ENCODE measurements at places on chromosomes 6 and 20.

DNA sequence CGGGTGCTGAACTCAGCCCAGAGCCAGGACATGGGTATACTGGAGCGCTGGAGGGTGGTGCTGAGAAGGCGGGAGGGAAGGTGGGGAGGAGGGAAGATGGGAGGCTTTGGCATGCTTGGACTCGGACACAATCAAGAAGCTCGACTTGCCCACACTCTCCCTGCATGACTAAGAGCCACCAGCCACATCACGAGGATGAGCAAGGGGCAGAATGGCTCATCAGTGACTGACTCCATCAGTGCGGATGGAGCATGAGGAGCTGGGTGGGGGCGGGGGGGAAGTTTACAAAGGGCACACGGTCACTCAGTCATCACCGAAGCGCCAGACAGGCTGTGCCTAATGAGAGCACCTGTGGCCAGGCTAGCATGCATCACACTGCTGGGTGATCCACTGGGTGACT lies 222.8 kb downstream of the KIF16B start:
- no peak for DNase-seq

DNA sequence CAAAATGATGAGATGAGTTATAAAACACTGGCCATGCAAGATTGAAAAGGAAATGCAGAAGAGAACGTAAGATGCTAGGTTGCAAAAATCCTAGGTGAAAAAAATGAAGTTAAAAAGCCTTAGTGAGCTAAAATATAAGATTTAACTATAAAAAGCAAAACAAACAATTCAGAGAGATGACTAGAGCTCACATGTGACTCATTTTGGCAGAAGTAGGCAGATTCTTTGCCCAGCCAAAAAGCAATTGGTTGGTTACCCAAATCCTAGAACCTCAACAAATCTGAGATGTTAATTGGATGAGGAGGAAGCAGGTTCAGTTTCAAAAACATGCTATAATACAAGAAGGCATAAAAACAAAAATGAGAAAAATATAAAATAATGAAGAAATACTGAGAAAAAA lies 249.1 kb downstream of the OGFRL1 start:
- DNase-seq, result no peak

DNA sequence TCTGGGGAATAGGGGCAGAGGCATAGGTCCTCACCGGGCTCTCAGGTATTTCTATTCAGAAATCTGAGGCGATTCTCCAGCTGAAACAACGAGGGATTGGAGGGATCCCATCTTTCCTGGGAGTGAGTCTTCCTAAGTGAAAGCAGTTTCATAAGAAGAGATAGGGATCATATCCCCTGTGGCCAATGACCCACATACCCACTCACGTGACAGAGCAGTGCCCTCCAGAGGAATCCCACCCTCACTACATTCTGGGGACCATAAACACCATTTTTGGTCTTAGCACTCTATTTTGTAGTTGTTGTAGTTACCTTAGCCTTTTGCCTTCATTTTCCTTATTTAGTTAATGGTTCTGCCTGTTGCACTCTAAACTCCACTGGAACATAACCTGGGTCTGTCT lies 121.1 kb downstream of the GPR63 start:
- peak; percentile 35 for DNase-seq

DNA sequence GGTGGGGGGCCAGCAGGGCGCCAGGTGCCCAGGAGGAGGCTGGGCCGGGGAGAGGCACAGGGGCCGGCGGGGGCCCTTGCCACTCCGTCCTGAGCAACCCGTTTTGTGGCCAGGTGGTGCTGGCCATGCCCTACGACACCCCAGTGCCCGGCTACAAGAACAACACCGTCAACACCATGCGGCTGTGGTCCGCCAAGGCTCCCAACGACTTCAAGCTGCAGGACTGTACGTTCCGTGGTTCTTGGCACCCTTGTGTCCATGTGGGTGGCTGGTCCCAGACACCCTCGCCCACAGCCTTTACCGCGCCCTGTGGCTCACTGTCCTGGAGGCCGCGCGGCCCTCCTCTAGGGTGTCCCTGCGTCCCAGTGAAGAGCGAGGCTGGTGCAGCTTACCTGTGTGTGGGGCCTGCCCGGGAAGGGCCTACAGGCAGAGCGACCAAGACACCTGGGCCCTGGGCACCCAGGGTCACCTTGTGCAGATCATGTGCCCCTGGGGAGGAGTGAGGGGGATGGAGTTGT lies 28.7 kb downstream of the PYGB start:
- DNase-seq, result no peak

DNA sequence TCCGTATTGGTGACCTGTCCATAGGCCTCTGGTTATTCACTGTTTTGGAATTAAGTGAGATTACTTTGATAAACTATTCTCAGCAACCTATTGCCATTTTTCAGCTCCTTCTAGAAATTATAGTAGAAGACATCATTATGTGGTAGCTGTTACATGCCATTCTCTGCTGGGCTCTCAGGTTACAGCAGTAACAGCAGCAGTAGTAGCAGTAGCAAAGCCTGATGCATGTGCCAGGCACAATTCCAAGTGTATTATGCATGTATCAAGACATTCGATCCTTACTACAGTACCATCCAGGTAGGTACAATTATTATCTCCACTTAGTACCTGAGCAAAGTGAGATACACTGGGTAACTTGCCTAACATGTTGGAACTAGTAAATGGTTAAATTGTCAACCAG lies 74.3 kb downstream of the RPS12 start:
- no peak for DNase-seq

DNA sequence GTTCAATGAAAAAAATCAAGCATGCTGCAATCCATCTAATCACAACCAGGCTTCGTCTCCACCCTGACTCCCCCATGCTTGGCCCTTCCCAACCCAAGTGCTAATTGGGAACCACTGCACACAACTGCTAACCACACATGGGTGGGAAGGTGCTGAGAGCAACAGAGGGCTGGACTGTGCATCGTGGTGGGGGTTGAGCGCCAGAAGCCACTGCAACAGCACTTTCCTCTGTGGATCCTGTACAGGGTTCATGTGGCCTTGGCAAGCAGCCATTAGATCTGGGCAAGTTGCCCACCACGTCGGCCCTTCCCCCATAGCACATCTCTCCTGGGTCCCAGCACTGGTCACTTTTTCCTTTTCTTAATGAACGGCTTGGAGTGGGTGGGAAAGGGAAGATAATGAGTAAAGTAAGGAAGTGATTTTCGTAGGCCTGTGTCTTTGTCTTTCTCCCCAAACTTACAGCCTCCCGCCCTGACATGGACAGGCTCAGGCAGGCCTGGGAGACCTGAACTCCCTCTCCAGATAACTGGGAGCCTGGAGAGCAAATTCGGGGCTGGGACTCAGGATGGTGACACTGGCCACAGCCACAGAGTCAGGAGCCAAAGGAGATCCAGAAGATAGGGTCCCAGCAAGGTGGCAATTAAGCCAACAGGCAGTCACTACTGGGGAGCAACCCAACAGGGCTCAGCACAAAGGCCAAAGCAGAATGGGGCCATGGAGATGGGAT lies 34.4 kb upstream of the MRPS10 start:
- DNase-seq, result no peak

DNA sequence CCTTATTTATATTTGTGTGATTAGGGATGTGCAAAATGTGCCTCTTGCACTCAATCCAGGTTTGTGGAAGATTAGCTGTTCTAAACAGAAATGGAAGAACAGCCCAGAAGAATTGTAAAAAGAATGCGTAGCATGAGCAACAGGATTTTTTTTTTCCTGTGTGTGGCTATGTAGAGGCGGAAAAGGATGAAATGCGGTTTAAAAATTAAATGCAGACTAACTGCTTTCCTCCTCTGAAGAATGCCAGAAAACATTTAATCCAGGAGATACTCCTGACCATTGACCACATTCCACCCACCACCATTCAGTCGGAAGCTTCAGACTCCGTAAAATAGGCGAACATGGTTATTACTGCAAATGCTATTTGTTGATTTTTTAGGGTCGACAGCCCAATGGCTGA lies 83.4 kb downstream of the BMP6 start:
- DNase-seq, result no peak

DNA sequence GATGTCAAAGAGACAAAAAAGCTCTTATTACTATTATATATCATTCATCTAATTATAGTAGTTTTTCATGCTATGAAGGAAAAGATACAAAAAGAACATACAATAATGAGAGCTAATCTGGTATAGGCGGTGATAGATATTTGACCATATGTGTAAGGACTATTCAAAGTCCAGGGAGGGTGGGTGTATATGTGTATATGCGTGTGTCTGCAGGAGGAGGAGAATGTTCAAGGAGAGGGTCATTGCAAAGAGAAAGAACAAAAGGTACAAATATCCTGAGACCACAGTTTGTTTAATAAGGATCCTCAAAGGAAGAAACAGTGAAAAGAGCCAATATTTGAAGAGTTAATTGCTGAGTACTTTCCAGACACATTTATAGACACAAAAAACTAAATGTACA lies 1288.6 kb upstream of the CITED2 start:
- no peak for DNase-seq

GRCh38 chr20:38798266-38798665 lies 7.2 kb upstream of the PPP1R16B start:
- no peak for DNase-seq

DNA sequence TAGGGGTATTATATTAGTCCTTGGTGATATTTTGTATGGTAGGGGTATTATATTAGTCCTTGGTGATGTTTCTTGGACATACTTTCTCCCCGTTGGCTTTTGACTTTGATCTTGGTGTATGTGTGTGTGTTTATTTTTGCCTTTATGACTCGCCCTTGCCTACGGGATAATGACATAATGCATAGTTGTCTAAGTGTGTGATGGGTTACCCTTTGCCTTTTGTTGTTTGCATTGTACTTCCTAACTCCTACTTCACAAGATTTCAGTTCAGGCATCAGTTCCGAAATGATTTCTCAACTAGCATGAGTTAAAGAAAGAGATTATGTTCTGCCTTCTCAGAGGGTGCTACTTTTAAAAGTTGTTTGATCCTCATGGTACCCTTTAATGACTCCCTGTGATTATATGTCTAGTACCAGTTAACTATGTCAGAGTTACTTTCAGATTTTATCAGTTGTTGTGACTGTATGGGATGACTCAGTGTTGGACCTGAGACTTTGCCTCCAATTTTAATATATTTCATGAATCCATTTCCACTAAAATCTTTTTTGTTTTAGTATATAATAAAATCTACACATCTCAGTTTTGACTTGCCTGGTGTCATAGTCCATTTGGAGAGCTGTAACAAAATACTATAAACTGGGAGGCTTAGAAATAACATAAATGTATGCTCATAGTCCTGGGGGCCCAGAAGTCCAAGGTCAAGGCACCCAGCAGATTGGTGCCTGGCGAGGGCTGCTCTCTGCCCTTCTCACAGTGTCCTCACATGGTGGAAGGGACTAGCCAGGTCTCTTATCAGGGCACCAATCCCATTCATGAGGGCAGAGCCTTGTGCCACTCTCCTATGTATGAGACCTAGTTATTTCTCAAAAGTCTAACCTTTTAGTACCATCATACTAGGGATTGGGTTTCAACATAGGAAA lies 34.1 kb downstream of the CDYL start:
- no peak for DNase-seq

DNA sequence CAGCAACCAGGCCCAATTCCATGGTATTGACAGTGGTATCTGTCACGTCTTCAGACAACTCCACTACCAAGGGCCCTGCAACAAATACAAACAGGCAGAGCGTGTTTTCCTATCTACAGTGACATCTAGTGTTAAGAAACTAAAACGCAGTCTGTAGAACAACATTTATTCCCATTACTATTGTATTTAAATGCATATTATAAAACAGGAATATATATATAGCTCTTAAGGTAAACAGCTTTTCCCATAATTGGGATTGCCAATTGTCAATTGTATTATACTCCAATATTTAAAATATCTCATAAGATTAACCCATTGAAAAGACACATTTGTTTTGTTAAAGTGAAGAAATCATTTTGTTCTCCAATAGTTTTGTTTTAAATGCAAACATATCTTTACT lies 97.2 kb downstream of the KIF16B start:
- DNase-seq, result no peak

DNA sequence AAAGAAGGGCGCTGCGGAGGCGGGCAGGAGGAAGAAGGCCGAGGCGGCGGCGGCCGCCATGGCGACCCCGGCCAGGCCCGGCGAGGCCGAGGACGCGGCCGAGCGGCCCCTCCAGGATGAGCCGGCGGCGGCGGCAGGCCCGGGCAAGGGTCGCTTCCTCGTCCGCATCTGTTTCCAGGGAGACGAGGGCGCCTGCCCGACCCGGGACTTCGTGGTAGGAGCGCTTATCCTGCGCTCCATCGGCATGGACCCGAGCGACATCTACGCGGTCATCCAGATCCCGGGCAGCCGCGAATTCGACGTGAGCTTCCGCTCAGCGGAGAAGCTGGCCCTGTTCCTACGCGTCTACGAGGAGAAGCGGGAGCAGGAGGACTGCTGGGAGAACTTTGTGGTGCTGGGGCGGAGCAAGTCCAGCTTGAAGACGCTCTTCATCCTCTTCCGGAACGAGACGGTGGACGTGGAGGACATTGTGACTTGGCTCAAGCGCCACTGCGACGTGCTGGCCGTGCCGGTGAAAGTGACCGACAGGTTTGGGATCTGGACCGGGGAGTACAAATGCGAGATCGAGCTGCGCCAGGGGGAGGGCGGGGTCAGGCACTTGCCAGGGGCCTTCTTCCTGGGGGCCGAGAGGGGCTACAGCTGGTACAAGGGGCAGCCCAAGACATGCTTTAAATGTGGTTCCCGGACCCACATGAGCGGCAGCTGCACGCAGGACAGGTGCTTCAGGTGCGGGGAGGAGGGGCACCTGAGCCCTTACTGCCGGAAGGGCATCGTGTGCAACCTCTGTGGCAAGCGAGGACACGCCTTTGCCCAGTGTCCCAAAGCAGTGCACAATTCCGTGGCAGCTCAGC lies 780 bp downstream of the ZCCHC3 start:
- no peak for DNase-seq

DNA sequence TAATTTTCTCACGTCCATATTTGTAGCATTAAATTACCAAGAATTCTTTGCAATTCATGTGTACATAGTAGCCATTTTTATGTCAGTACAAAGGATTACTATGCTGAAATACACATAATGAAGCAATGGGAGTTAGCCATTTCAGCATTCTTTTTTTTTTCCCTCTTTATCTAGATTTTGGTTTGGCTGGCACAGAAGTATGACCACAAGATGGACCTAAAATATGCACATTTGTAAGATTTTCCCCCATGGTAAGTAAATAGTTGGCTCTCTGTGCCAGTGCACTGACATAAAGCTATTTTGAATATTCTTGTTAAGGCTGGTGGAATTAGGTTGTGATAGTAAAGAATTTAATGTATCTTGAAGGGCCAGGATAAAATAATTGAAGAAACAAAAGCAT lies 486.1 kb upstream of the BTBD3 start:
- DNase-seq, result no peak

- no peak for DNase-seq
These were observed 656.7 kb upstream of the ID4 start for GRCh38 chr6:19180348-19181072.

- no peak for DNase-seq
These were observed 51.9 kb upstream of the TPD52L1 start for GRCh38 chr6:125101631-125102030.

DNA sequence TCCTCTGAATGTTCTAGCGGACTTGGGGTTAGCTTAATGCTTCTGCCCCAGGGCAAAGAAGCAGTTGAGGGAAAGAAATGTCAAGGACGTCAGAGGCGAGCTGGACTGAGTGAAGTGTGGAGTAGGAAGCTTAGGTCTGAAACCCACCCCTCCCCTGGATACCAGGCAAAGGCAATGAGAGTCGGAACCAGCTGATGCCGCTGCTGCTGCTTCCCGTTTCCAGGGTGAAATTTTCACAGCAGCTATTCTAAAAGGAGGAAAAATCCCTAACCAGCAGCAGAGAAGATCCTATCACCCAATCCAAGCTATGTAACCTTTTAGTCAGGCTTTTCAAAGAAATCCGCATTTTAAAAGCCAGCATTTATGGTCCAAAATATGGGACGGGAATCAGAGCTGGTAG lies 564.3 kb downstream of the LMBRD1 start:
- no peak for DNase-seq

Data from iPS DF 19.7 (cell line).